ENCODE measurements at places on chromosomes 16 and 17. TPM values are rescaled to one million over a fixed set of nuclear protein-coding genes. Genes with fewer than 3 reads are reported as not detected.

The PERCC1 gene
- not detected for total RNA-seq

The CD300LF gene
- total RNA-seq = 0.55 TPM

The NPIPA8 gene
- total RNA-seq = not detected

The CES5A gene
- total RNA-seq = not detected

The NLE1 gene
- total RNA-seq = 4.4 TPM

The TEX14 gene
- 0.18 TPM for total RNA-seq

The NOG gene
- total RNA-seq = 0.48 TPM

The PIK3R6 gene
- 1.3 TPM for total RNA-seq

The ACE gene
- 15.7 TPM for total RNA-seq

The OR3A3 gene
- total RNA-seq = not detected

The PRSS21 gene
- total RNA-seq = not detected

The SLC12A3 gene
- not detected for total RNA-seq

The EPOP gene
- 0.26 TPM for total RNA-seq

The G6PC1 gene
- not detected for total RNA-seq

GRCh38 chr17:49494399-49494985 lies 601 bp upstream of the NGFR start:
- no peak for DNase-seq

- DNase-seq = no peak
Observed at GRCh38 chr16:84016477-84016876, 26.1 kb downstream of the SLC38A8 start.

DNA sequence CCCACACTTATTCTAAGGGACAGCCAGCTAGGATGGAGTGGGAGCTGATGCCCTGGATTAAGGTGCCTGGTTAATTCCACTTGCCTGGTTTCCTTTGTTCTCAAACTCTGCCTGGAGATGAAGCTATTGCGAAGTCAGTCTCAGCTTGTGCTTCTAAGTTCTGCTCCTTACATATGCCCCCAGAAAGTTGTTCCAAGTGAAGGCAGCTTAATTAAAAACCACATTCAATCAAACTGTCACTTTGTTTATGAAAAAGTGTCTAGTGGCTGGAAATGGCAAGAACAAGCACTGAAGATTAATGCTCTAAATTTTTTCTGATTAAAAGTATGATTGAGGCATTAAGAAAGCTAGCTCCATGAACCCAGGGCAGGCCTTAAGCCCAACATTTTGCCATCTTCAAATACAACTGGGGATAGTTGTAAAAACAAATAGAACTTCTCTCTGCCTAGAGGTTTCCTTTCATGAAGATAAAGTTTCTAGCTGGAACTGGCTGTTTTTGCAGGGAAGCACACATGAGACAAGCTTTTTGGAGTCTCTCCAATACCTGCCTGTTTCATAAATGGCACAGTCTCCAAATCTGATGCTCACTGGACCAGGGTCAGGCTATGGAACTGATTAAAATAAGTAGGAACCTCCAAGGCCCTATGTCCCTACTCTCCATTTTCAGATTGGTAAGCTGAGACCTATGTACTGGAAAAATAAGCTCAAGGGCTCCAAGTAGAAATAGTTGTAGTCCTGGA lies 100.9 kb downstream of the GRIN2A start:
- no peak for DNase-seq

DNA sequence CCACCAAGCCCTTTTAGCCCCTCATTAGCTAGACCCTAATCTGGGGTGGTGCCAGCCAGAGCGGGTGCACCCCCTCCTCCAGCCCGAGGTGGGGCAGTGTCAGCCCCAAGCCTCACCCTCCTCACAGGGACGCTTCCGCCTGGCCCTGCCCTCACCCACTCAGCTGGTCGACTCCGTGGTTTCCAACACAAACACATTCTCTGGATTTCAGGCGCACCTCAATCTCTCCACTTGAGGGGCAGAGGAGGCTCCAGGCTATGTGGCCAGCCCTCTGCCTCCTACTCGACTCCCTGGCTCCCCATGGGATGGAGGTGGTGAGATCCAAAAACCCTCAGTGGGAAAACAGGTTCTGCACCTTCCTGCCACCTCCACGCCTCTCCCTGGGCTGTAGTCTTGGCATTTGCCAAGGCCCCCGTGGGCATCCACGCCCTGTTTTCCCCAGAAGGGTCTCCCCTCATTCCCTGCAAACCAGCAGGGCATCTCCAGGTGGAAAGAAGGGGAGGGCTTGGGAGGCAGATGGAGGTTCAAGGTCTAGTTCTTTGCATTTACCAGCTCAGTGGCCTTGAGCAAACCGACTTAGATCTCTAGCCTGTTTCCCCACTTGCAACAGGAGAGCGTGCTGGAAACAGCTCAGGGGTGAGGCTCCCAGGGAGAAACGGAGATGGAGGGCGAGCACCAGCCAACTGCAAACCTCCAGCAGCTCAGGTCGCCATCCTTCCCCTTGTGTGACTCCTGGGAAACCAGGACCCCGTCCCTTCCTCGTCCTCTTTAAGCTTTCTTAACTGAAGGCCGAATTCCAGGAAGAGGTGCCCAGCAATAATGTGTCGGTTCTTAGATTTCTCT lies 1.7 kb downstream of the EMP2 start:
- peak; percentile 50 for DNase-seq

DNA sequence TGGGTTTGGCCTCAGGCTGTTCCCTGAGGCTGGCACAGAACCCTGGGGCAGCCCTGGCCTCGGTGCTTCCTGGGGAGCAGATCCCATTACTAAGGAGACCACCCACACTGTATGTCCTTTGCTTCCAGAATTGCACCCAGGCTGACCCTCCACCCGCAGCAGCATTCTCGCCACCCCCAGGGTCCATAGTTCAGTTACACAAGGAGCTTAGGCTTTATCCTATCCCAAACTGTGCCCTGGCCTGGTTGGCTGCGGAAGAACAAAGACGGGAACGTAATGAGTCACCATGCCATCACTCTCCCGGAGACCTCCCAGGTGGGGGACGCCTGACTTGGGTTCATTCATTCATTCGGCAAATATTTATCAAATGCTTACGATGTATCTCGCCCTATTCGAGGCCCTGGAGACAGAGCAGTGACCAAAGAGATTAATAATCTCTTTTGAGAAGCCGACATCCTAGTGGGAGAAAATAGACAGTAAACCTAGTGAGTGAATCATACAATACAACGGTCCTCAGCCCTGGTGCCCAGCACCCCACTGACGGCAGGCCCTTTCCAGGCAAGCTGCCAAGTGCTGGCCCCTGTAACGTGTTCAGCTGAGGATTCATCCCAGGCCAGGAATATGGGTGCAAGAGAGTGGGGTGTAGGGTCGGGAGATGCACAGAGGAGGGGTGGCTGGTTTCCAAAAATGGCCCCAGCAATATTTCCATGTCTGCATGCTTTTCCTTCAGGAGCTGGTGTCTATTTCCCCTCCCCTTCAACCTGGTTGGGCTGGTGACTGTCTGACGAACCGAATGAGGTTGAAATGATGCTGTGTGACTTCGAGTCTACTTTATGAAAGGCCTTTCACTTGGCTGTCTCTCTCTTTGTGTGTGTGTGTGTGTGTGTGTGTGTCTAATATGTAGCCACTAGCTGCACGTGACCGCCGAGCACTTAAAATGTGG lies 134.2 kb downstream of the MGAT5B start:
- DNase-seq = no peak

GRCh38 chr17:48427598-48427997 lies 2.4 kb downstream of the SKAP1 start:
- DNase-seq = no peak

GRCh38 chr17:72952641-72953315 lies 139.7 kb downstream of the SLC39A11 start:
- no peak for DNase-seq

DNA sequence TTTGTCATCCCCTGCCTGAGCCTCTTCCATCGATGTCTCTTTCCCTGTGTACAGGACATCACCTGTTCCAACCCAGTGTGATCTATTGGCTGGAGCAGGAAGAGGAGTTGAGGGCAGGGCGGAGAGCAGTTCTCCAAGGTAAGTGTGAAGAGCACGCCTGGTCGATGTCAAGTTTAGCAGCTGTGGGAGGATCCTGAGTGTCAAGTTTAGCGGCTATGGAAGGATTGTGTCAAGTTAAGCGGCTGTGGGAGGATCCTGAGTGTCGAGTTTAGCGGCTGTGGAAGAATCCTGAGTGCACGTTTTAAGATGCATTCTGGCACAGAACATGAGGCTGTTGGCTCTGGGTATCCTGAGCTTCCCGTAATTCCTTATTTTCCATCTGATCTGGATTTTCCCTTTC lies 7.2 kb downstream of the ZNF778 start:
- DNase-seq = no peak

- DNase-seq = no peak
Observed at GRCh38 chr16:68200088-68200783, 35.7 kb downstream of the ESRP2 start.

GRCh38 chr17:9472094-9472493 lies 103.5 kb downstream of the STX8 start:
- DNase-seq = no peak

DNA sequence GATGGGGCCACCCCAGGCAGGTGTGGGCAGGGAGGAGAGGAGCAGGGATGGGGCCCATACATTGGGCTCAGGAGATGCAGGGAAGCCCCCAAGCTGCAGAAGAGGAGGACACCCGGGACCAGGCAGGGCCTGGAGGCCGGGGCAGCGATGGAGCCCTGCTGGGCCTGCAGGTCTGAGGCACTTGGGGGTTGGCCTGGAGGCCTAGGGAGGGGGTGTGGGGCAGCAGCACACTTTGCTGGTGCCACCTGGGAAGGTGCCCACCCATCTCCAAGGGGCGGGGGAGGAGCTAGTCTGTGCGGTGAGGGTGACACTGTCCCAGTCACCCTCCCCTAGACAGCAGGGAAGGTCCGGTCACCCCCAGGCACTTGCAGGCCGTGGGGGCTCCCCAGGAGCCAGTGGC lies 6.4 kb upstream of the CCDC57 start:
- no peak for DNase-seq

DNA sequence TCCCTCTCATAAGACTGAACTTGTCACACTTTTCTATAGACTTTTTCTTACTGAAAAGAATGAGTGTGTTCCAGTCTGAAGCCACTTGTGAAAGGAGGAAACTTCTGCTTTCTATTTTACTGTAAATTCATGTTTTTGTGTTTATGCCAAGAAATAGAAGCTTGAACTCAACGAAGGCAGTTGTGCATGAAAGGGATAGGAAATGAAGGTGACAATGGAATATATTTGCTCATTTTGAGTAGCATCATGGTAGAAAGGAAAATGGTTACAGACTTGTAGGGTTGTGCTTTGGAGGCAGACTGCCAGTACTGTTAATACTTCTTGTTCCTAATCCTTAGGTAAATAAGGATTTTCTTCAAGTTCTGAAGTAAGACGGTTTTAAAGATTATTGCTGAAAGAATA lies 8.1 kb downstream of the CLTC start:
- DNase-seq = no peak

- DNase-seq = no peak
Observed at GRCh38 chr16:83501481-83501880, 306.3 kb upstream of the HSBP1 start.

DNA sequence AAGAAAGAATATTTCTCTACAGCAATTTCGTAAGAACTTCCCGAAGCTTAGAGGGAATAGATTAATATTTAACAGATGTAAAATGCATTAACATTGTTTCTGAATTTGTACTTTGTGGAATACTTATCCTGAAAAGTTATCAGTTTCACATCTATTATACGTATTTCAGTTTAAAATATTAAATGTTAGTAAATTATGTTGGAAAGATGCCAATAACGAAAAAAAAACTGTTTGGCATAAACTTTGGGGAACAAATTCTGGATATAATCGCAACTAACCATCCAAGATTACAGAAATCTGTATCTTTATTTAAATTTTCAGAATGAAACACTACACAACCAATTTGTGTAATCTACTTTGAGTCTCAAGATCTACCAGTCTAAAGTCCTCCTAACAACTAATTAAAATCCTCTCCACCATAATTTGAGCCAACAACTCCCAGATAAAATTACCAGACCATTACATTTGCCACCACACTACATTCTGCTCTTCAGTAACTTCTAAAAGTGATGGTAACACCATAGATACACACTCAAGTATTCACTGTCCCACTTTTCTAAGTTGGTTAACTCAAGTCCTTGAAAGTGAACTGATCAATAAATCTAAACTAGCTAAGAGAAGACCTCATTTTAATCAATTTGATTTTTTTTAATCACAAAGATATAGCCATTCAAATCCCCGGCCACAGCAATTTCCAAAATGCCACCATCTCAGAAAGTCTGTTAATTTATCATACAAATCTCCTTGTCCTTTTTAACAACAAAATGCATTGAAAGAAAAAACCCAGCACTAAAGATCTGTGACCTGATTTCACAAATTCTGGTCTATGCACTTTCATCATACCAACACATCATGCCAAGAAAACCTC lies 2.0 kb downstream of the SIAH1 start:
- DNase-seq = no peak

- no peak for DNase-seq
Observed at GRCh38 chr17:8142887-8143580, 9.2 kb downstream of the PER1 start.

DNA sequence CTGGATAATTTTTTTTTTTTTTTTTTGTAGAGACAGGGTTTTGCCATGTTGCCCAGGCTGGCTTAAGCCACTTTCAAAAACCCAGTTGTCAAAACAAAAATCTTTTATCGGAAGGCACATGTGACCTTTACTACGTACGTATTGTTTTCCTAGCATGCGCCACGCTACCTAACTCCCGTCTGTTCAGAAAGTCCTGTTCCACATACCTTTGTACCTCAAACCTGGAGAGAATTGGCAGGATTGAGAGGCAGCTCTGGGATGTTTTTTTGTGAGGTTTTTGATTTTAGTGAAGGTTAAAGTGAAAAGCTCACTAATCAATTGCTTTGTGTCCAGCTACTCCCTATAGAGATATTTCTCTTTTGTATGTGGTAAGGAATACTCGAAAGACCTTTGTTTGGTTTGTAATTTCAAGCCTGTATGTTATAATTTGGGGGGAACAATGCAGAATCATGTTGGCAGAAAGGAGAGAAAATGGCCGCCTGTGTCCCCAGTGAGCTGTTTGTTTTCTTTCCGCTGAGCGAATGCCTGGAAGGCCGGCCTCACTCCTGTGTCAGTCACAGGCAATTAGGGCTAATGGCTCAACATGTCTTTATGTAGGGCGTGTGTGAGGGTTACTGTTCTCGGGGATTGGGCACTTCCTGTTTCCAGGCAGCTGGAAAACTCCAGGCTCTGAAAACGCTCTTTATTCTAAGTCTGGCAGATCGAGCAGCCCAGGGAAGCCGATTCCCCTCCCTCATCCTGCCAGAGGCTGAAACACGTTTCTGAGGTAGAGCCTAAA lies 60.8 kb upstream of the CLEC18A start:
- DNase-seq = peak; percentile 47

- DNase-seq = no peak
Observed at GRCh38 chr16:81138831-81139557, 42.8 kb upstream of the GCSH start.

- DNase-seq = no peak
Observed at GRCh38 chr16:85314512-85314971, 202.3 kb upstream of the CIBAR2 start.
